Sigmoid colon (tissue), 7 donors: ENCODE measurements at places on chromosomes 4 and X. TPM values are rescaled to one million over a fixed set of nuclear protein-coding genes. Genes with fewer than 3 reads are reported as not detected.

Gene ZFP92
- 0.35 TPM for polyA plus RNA-seq

Gene CITED1
- 2.4 TPM for polyA plus RNA-seq

Gene TMPRSS11F
- polyA plus RNA-seq: not detected

- DNase-seq: no peak
Measured at GRCh38 chr4:118850488-118851173, 14.7 kb upstream of the SEC24D start.

Gene CNOT6L
- 4.2 TPM for polyA plus RNA-seq

- DNase-seq: no peak
Measured at GRCh38 chr4:64682481-64682880, 273.2 kb upstream of the TECRL start.

Gene TTC29
- not detected for polyA plus RNA-seq

Gene STARD8
- polyA plus RNA-seq: 2.4 TPM

Gene DNAAF6
- not detected for polyA plus RNA-seq

GRCh38 chr4:88353324-88353723 lies 25.3 kb upstream of the HERC6 start:
- no peak for DNase-seq

DNA sequence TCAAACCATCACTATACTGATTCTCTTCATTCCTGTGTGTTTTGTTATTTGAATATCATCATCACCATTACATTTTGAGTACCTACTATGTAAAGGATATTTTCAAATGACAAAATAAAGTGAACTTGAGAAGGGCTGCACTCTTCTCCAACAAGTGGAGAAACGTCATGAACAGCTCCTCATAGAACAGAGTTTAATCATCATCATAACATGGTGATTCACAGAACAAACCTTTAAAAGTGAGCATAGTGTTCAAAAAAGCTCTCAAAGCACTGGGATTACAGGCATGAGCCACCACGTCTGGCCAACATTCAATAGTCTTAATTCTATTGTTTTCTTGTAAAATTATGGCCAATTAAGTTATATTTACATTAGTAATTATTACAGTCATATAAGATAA lies 993.9 kb downstream of the PDHA2 start:
- DNase-seq: no peak

DNA sequence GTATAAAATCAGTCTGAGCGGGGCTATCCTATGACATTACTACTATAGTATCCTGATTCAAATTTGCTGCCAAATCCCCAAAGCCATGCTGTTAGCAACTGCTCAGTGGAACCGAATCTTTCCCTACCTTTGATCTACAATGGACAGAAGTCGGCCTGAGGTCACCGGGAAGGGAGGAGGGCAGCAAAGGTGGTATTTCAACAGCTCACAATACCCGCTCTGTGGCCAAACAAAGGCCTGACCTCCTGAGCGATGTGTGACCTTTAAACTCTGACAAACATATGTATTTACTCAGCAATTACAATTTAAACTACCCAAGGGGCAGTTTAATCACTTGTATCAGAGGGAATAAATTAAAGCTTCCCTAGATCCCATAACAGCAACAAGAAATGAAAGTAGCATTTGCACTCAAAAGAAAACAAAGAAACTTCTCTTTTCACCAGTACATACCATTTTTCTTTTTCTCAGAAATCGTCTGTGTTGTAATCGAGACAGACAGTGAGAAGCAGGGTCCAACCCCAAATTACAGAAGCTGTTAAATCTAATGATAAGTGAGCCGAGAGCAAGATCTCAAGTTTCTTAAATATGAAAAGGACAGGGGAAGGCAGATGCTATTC lies 11.6 kb upstream of the TMEM128 start:
- DNase-seq: no peak

- DNase-seq: peak; percentile 80
Measured at GRCh38 chr4:153651587-153651986, 32.5 kb upstream of the TLR2 start.
